ENCODE measurements at places on chromosomes 3 and 15. TPM values are rescaled to one million over a fixed set of nuclear protein-coding genes. Genes with fewer than 3 reads are reported as not detected.

- no peaks in the 10 kb centered on the region for H3K4me1 ChIP-seq
- H3K36me3 ChIP-seq = no peaks in the 10 kb centered on the region
- no peak overlapping the region for H3K27ac ChIP-seq
- H3K27me3 ChIP-seq = no peaks in the 10 kb centered on the region
These were observed 55.7 kb downstream of the SPSB4 start for GRCh38 chr3:141106842-141107241.

Gene C15orf40
- total RNA-seq = 27.9 TPM

GRCh38 chr15:70519616-70520015 is 243.7 kb downstream of the UACA start:
- no peaks in the 10 kb centered on the region for H3K4me1 ChIP-seq
- no peaks in the 10 kb centered on the region for H3K36me3 ChIP-seq
- H3K4me3 ChIP-seq = no peak overlapping the region
- no peak overlapping the region for H3K27ac ChIP-seq
- H3K27me3 ChIP-seq = peaks cover 8% of the 10 kb centered on the region

GRCh38 chr15:72844067-72844466 is 60.5 kb upstream of the ADPGK start:
- H3K4me3 ChIP-seq = no peak overlapping the region
- no peaks in the 10 kb centered on the region for H3K4me1 ChIP-seq
- no peaks in the 10 kb centered on the region for H3K36me3 ChIP-seq
- H3K27ac ChIP-seq = no peak overlapping the region
- DNase-seq = no peak

Gene AADACL2
- not detected for total RNA-seq

GRCh38 chr3:133418361-133418760 is 18.5 kb downstream of the BFSP2 start:
- H3K36me3 ChIP-seq = no peaks in the 10 kb centered on the region
- no peak overlapping the region for H3K4me3 ChIP-seq
- no peak for DNase-seq
- H3K27me3 ChIP-seq = peaks cover 2% of the 10 kb centered on the region

Gene PLSCR5
- not detected for total RNA-seq

GRCh38 chr3:144350125-144350524 is 378.5 kb downstream of the DIPK2A start:
- DNase-seq = no peak
- no peak overlapping the region for H3K27ac ChIP-seq
- H3K27me3 ChIP-seq = no peaks in the 10 kb centered on the region
- H3K4me3 ChIP-seq = no peak overlapping the region

- H3K27me3 ChIP-seq = peaks cover 10% of the 10 kb centered on the region
- peaks cover 9% of the 10 kb centered on the region for H3K4me1 ChIP-seq
- no peaks in the 10 kb centered on the region for H3K36me3 ChIP-seq
- peak overlapping the region; percentile 57 for H3K27ac ChIP-seq
- peak overlapping the region; percentile 45 for H3K4me3 ChIP-seq
These were observed 203.7 kb downstream of the ABHD5 start for GRCh38 chr3:43894176-43895049.

GRCh38 chr3:197533927-197534725 is 21.6 kb downstream of the BDH1 start:
- H3K4me1 ChIP-seq = no peaks in the 10 kb centered on the region
- DNase-seq = no peak
- no peak overlapping the region for H3K4me3 ChIP-seq
- H3K36me3 ChIP-seq = no peaks in the 10 kb centered on the region
- no peak overlapping the region for H3K27ac ChIP-seq

- H3K4me3 ChIP-seq = no peak overlapping the region
- peaks cover 12% of the 10 kb centered on the region for H3K36me3 ChIP-seq
- peak; percentile 89 for DNase-seq
- peaks cover 45% of the 10 kb centered on the region for H3K4me1 ChIP-seq
- H3K27ac ChIP-seq = peak overlapping the region; percentile 92
These were observed 2.4 kb downstream of the ANAPC13 start for GRCh38 chr3:134483195-134483900.

GRCh38 chr15:81091889-81092558 is 42.0 kb upstream of the CFAP161 start:
- no peaks in the 10 kb centered on the region for H3K27me3 ChIP-seq
- H3K36me3 ChIP-seq = no peaks in the 10 kb centered on the region
- peak overlapping the region; percentile 16 for H3K4me3 ChIP-seq

DNA sequence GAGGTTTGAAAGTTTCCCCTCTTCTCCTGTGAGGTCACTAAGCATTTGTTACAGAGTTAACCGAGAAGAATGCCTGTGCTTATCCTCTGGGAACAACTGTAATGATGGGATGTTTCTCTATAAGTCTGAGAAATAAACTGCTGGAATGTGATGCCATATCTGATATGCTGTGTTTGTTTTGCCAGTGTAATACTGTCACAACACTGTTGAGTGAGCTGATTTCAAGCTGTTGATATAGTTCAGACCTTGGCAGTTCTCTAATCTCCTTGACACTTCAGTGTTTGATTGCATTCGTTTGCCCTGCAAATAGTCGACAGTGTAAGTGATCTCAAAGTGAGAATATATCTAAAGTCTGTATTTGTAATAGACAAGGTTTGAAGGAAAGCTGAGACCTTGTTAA is 73.3 kb downstream of the PTPRG start:
- H3K27ac ChIP-seq = no peak overlapping the region
- H3K4me3 ChIP-seq = no peak overlapping the region
- H3K27me3 ChIP-seq = no peaks in the 10 kb centered on the region
- no peaks in the 10 kb centered on the region for H3K4me1 ChIP-seq
- no peak for DNase-seq

Gene CHRNA7
- 2.7 TPM for total RNA-seq

DNA sequence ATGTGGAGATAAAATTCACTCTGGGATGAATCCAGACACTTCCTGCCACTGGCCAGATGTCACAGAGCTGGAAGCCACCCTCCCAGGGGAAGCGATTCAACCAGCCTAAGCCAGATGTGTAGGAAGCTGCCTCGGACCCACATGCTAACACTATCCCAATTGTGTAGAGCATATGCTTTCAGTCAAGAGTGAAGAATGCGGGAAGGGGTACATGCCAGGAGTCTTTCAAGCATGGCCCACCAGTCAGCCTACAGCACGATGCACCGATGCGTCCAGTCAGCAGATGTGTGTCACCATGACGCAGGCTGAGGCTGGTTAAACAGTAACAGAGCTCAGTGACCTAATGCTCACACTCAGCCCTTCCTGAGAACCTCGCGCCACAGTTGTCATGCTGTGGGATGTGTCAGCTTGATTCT is 38.8 kb upstream of the BNC1 start:
- no peaks in the 10 kb centered on the region for H3K27me3 ChIP-seq
- no peaks in the 10 kb centered on the region for H3K36me3 ChIP-seq

DNA sequence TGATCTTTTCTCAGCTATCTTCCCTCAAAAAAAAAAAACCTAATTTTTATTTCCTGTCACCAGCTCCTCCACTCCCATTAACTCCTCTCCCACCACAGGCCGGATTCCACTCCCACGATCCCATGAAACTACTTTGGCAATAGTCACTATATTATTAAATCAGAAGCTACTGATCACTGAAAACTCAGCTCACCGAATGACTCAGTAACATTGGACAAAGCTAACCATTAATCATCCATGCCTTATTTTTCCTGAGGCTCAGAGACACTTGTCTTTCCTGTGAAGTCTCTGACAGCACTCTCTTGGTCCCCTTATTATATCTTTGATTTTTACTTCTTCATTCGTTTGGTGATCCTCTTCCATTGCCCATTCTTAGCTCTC is 260.2 kb downstream of the CGGBP1 start:
- H3K27ac ChIP-seq = no peak overlapping the region
- peaks cover 6% of the 10 kb centered on the region for H3K27me3 ChIP-seq
- DNase-seq = no peak

DNA sequence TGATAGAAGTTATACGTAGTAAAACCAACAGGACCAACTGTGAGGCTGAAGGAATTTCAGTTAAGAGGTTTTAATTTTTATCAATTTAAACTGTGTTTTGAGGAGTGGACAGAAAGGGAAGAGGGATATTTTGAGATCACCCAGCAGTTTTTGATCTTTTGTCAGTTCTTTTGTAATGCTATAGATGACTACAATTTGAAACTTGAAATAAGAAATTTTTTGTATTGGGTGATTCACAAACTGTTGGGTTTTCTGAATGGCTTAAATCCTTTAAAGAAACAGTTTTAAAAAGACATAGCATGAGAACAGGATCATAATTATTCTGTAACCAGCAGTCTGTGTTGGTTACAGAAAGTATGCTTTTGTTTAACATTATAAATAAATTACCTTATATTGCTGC is 67.4 kb downstream of the TCF12 start:
- DNase-seq = no peak
- H3K27me3 ChIP-seq = no peaks in the 10 kb centered on the region
- no peak overlapping the region for H3K4me3 ChIP-seq
- peaks cover 43% of the 10 kb centered on the region for H3K4me1 ChIP-seq
- peak overlapping the region; percentile 40 for H3K27ac ChIP-seq
- no peaks in the 10 kb centered on the region for H3K36me3 ChIP-seq

Gene MRPL46
- 27.9 TPM for total RNA-seq

Gene CSK
- 104 TPM for total RNA-seq

GRCh38 chr15:100170291-100171210 is 171.2 kb downstream of the ADAMTS17 start:
- H3K36me3 ChIP-seq = no peaks in the 10 kb centered on the region
- no peak overlapping the region for H3K4me3 ChIP-seq
- H3K27ac ChIP-seq = no peak overlapping the region
- H3K4me1 ChIP-seq = no peaks in the 10 kb centered on the region
- no peaks in the 10 kb centered on the region for H3K27me3 ChIP-seq

DNA sequence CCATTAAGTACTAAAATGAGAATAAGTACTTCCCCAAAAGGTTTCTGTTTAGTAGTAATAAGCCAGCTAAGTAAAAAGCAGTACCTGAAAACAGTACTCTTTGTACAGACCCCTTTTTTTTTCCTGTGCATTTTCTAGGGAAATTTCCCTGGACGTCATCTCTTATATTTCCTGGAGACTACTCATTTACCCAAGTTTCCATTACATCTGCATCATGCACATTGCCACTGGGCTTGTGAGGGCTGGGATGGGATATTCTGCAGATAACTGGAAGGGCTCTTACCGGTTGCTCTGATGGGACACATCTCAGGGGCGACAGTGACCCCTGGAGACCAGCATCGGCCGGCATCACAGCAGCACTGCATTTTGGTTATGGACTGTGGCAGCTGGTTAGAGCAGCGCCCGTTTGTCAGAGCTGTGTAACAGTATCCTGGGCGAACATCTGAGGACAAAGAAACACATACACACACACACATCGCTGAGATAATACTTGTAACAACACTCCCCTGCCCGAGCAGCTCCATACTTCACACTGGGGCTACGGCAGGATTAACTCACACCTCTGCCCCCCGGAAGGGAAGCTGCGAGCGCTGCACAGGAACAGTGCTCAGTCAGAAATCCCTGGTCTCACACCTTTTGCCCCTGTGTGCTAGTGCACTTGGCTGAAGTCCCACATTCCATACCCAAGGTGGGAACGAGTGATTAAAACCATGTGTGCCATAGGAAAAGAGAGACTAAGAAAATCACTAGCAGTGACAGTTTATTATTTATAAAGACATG is 124.9 kb downstream of the FBN1 start:
- no peak overlapping the region for H3K27ac ChIP-seq
- peak; percentile 69 for DNase-seq
- peaks cover 15% of the 10 kb centered on the region for H3K36me3 ChIP-seq
- no peak overlapping the region for H3K4me3 ChIP-seq

Gene GOLGA6A
- total RNA-seq = not detected

Gene WDR93
- total RNA-seq = not detected

DNA sequence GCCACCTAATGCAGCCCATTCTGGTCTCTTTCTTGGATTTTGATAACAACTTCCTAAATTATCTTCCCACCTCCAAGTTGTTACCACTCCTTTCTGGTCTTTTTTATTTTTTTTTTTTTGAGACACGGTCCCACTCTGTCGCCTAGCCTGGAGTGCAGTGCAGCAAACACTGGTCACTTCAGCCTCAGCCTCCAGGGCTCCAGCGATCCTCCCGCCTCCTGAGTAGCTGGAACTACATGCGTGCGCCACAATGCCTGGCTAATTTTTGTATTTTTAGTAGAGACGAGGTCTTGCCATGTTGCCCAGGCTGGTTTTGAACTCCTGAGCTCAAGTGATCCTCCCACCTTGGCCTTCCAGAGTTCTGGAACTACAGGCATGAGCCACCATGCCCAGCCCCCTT is 92.8 kb upstream of the BHLHE40 start:
- no peak for DNase-seq
- H3K27me3 ChIP-seq = no peaks in the 10 kb centered on the region
- no peaks in the 10 kb centered on the region for H3K36me3 ChIP-seq
- no peaks in the 10 kb centered on the region for H3K4me1 ChIP-seq
- no peak overlapping the region for H3K27ac ChIP-seq
- no peak overlapping the region for H3K4me3 ChIP-seq

- DNase-seq = no peak
- H3K27me3 ChIP-seq = peaks cover 15% of the 10 kb centered on the region
- H3K27ac ChIP-seq = no peak overlapping the region
- no peaks in the 10 kb centered on the region for H3K4me1 ChIP-seq
These were observed 369.7 kb upstream of the PROK2 start for GRCh38 chr3:72154391-72155335.

Gene LRRC34
- 2.5 TPM for total RNA-seq

- H3K27me3 ChIP-seq = no peaks in the 10 kb centered on the region
- H3K4me1 ChIP-seq = peaks cover 5% of the 10 kb centered on the region
- no peak overlapping the region for H3K27ac ChIP-seq
- peak; percentile 16 for DNase-seq
- no peak overlapping the region for H3K4me3 ChIP-seq
- no peaks in the 10 kb centered on the region for H3K36me3 ChIP-seq
These were observed 264.7 kb upstream of the NECTIN3 start for GRCh38 chr3:110806924-110807323.

DNA sequence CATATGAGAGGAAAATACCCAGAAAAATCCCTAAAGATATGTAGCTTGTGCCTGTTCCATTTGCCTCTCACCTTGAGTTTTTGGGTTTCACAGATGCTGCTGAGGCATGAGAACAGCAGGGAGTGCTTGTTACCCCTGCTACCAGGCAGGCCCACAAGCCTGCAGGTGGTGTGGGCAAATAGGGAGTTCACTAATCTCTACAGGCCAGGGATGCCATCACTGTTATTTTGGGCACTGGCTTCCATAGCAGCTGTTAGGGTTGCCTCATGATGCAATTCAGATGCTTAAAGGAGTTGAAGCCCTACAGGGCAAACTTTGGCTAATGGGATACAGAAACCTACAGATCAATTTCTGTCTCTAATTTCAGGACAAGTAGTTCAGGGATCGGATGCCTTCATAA is 873.5 kb downstream of the OTOL1 start:
- no peak for DNase-seq
- H3K4me3 ChIP-seq = no peak overlapping the region
- H3K36me3 ChIP-seq = no peaks in the 10 kb centered on the region
- no peaks in the 10 kb centered on the region for H3K27me3 ChIP-seq
- H3K27ac ChIP-seq = no peak overlapping the region

GRCh38 chr15:81301385-81301784 is 22.6 kb downstream of the STARD5 start:
- no peak overlapping the region for H3K4me3 ChIP-seq
- H3K4me1 ChIP-seq = peaks cover 5% of the 10 kb centered on the region
- H3K27ac ChIP-seq = no peak overlapping the region
- no peak for DNase-seq
- H3K36me3 ChIP-seq = no peaks in the 10 kb centered on the region
